ENCODE measurements at places on chromosomes 5 and 9.

DNA sequence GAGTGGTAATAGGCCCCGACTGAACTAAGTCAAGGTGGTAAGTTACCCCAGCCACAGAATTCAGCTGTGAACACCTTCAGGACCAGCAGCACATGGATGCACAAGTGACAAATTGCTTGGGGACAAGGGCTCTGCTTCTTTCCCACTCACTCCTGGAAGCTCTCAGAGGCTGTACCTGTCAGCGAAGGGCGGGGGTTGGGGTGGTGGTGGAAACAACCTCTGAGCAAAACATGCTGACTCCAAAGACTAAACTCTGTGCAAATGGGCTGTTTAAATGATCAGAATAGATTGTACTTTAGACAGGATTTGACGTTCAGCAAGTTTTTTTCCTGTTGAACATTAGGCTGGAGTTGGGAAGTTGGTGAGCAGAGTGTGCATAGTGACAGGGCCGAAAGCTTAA, 544.5 kb upstream of the ZNF608 start:
- DNase-seq, result no peak

- no peak for DNase-seq
Observed at GRCh38 chr5:128920345-128921215, 44.7 kb upstream of the SLC27A6 start.

DNA sequence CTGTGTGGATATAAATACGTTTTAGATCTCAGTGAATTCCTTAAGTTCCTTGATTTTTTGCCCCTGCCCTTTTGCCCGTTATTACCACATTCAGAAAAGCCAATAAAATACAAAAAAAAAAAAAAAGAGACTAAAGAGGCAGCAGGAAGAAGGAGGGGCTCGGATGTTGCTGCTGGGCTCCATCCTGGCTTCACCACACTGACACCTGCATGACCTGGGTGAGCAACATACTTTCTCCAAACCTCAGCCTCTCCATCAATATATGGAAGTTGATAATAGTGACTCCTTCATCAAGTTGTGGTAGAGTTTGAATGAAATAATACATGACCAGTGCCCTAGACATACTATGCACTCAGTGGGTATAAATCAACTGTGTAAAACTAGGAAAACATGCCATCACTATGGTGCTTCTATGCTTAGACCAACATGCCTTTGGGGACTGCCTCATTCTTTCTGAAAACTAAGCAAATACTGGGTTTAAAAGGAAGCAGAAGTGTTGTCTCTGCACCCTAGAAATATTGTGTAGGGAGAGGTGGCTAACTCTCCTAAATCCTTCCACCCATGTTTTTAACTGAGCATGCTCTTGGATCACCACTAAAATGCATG, 243.0 kb downstream of the PIK3R1 start:
- no peak for DNase-seq

GRCh38 chr5:23396346-23396745, 111.1 kb upstream of the PRDM9 start:
- DNase-seq, result no peak

- no peak for DNase-seq
Observed at GRCh38 chr5:61534481-61535267, 202.6 kb downstream of the ZSWIM6 start.

- no peak for DNase-seq
Observed at GRCh38 chr9:127731938-127732337, 3.2 kb downstream of the TOR2A start.

- peak; percentile 62 for DNase-seq
Observed at GRCh38 chr5:43555895-43556606, 826 bp downstream of the PAIP1 start.

GRCh38 chr5:139120521-139120920, 77.6 kb downstream of the SIL1 start:
- DNase-seq, result no peak

All from activated CD4-positive, alpha-beta T cell treated with anti-CD3 and anti-CD28 coated beads for 48 hours (primary cell).